ENCODE measurements at places on chromosomes 11 and 22. TPM values are rescaled to one million over a fixed set of nuclear protein-coding genes. Genes with fewer than 3 reads are reported as not detected.

Gene CST6
- total RNA-seq = 279 TPM

Gene NDUFV1
- total RNA-seq = 121 TPM

Gene MYBPC3
- total RNA-seq = 0.30 TPM

Gene TUG1
- 85.5 TPM for total RNA-seq

Gene CCDC15
- total RNA-seq = 4.3 TPM

Gene IGLL1
- total RNA-seq = 0.39 TPM

Gene H19
- 7,961 TPM for total RNA-seq

Gene RASD2
- total RNA-seq = 0.30 TPM

Gene MYOD1
- 2.3 TPM for total RNA-seq
